ENCODE measurements at places on chromosomes 3 and 15.

- no peak for DNase-seq
These were observed 68.1 kb upstream of the PFN2 start for GRCh38 chr3:150038830-150039229.

- no peak for DNase-seq
These were observed 16.4 kb upstream of the SKIC8 start for GRCh38 chr15:78315686-78316282.

DNA sequence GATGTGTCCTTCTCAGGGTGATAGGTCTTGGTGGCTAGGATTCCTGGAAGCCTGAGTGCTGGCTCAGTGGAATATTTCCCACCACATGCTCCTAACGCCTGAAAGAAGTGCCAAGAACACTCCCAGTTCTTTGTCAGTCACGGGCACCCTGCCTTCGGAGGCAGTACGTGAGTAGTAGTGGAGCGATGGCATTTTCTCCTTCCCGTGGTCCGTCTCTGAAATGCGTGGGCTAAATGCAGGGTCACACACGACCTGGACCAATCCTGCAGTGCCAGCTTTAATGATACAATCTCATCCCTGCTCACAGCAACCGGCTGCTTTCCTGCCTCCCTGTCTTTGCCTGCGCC is 14.5 kb downstream of the H1-8 start:
- DNase-seq, result no peak

- DNase-seq, result no peak
These were observed 60.8 kb upstream of the ARHGEF26 start for GRCh38 chr3:154060238-154061000.

GRCh38 chr3:113736548-113737089 is 9.4 kb downstream of the NAA50 start:
- no peak for DNase-seq

GRCh38 chr3:27221264-27221932 is 147.8 kb downstream of the NEK10 start:
- DNase-seq, result no peak

- no peak for DNase-seq
These were observed 108.6 kb upstream of the MRPS22 start for GRCh38 chr3:139235192-139235591.

DNA sequence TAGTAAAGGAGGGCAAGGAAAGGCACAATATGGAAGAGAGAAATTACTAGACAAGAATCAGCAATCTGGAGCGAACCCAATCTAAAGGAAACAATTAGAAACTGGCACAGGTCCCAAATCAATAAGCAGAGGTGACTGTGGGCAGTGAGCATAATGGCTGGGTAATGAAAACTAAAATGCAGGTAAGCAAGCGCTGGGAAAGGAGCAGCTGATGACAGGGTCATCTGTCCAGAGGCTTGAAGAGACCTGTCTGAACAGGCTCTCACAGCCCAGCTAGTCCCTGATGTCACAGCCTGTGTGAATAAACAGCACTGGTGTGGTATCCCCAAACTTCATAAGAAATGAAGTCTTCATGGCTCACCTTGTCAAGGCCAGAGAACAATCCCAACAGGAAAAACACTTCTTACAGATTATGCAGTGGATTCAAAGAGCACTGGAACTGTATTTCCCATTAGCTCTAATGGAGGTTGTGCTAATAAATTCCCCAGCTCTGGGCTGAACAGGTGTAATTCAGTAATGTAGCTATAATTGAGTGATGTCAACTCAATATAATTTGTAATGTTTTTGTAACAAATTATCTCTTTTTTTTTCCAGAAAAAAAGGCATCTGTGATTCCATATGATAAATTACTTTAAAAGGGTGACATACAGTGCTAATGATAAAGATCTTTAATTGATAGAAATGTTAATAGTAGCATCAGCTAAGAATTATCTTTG is 197.3 kb downstream of the FHIT start:
- no peak for DNase-seq

GRCh38 chr3:17129556-17129955 is 244.8 kb downstream of the PLCL2 start:
- no peak for DNase-seq

DNA sequence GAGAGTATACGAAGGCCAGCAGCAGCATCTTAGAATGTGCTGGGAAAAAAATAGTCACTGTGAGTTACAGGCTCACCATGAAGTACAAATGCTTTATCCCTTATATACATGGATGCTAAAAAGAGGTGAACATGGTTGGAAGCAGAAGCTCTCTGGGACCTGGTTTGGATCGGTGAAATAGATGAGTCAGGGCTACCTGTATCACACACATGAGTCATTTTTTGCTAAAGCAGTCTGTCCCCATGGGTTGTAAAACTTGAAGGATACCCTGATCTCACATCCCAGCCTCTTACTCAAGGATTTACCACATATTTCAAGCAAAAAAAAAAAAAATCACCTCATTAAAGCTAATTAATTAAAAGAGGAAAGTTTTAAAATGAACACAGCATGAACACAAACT is 6.9 kb upstream of the SERPINI2 start:
- DNase-seq, result no peak

DNA sequence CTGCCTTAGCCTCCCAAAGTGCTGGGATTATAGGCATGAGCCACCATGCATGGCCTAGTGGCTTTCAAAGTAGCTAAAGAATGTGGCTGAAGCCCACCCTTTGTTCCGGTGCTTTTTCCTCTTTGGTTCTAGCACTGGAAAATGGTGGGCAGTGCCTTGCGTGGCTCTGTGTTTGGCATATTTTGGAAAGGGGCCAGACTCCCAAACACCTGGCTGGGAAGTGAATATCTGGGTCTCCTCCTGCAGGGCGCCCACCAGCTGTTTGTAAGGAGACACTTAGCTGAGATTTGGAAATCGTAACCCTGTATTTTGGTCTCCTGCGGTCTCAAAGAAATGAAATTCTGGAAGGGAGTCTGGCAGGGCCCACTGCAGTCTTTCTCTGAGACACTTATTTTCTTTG is 336.4 kb downstream of the IL20RB start:
- DNase-seq, result no peak

DNA sequence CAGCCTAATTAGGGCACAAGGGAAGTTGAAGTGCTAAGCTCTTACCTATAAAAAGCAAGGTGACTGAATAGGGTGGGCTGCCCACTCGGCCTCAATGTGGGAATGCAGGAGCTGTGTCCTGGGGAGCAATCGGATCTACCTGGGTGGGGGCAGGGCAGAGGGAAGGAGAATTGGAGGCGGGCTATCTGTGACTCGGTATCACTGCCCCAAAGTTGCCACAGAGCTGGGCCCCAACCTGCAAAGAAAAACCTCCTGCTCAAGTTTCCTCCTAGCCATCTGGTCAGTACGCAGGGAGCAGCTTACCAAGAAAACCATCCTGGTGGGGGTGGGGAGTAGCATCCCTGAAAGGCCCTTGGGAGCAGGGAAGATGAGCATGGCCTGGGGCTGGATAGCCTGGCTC is 10.7 kb downstream of the CIB2 start:
- no peak for DNase-seq

GRCh38 chr15:44668921-44669320 is 5.5 kb upstream of the SPG11 start:
- no peak for DNase-seq

DNA sequence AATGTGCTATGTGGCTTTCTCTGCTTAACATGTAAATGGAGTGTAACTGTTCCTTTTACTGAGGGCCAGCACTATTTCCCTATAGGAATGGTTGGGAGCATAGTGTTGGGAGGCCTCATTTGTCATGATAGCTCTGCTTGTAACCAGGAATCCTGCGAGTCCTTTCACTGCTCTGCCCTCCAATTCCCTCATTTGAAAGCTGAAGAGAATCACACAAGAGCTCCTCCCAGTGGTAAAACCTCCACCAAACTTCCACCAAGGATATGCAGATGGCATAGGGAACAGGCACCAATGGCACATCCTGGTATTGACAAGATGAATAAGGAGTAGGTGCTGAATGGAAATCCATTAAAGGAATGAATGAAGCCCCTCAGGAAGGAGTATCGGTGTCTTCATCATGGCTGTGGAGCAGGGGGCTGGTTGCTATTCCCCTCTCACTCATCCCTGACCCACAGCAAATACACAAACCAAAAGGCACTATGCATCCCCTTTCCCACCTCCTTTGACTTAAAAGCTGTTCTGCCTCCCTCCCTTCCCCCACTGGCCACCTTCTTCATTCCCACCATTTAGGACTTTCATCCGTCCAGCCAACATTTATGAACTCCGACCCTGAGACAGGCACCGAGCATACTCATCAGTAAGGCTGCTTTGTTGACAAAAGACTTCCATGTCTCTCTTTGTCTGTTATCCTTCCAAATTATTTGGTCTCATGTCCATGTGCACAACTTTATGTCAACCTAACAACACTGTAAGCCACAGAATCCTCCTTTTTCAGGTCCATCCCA is 560.8 kb downstream of the FOXP1 start:
- no peak for DNase-seq

Data from activated T-cell treated with anti-CD3 and anti-CD28 coated beads for 4 hours (primary cell).